ENCODE measurements at places on chromosomes 3 and 15.

DNA sequence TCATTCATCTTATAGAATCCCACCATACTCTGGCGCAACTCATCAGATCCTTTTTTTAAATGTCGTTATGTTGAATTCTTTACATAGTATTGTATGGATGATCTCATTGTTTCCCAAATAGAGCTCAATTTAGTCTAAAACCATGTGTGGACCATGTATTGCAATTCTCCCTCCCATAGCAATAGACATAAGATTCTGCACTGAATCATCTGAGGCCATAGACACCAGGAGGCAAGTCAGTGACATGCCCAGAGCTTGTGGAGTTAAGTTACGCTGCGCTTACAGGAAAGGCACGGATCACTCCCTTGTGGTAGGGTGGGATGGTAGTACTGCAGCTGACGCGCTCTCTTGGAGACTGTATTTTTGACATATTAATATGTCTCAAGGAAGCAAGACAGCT lies 211.0 kb downstream of the GABRB3 start:
- no peak for DNase-seq

GRCh38 chr3:116443191-116443661 lies 2.1 kb downstream of the LSAMP start:
- peak; percentile 34 for DNase-seq

GRCh38 chr15:45386420-45386819 lies 8.1 kb upstream of the GATM start:
- DNase-seq = no peak

GRCh38 chr3:143924522-143925285 lies 46.9 kb upstream of the DIPK2A start:
- no peak for DNase-seq

DNA sequence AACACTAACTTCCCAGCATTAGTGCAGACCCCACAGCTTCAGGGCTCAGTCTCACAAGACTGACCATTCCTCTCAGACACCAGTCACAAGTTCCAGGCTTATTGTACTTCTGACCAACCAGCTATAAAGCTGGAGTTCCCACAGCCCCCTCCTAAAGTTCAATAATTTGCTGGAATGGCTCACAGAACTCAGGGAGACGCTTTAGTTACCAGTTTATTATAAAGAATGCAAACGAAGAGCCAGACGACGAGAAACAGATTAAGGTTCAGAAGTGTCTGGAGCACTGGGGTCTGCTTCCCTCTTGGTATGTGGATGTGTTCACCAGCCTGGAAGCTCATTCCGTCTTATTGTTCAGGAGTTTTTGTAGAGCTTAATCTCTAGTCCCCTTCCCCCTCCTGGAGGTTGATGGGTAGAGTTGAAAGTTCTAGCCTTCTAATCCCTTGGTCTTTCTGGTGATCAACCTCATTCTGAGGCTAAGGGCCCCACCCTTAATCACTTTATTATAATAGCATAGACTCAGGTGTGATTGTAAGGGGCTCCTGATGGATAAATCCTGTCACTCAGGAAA lies 4.8 kb upstream of the CSRNP1 start:
- DNase-seq = no peak

GRCh38 chr3:78906245-78906644 lies 861.6 kb downstream of the ROBO1 start:
- no peak for DNase-seq

- no peak for DNase-seq
These were observed 308.0 kb downstream of the PTPRG start for GRCh38 chr3:61869371-61869770.

- no peak for DNase-seq
These were observed 251.3 kb downstream of the CTNNB1 start for GRCh38 chr3:41450416-41451231.

DNA sequence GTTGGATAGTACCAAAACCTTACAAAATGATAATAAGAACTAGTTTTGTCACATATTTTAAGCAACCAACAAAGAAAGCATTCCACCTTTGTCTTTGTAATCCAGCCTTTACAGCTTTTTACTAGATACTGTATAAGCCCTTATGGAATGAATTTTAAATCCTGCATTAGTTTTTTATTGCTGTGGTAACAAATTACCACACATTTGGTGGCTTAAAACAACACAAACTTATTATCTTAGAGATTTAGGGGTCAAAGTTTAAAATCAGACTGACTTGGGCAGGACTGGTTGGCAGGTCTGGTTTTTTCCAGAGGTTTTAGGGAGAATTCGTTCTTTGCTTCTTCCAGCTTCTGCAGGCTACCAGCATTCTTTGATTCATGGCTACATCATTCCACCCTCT lies 108.5 kb upstream of the NLGN1 start:
- no peak for DNase-seq

GRCh38 chr15:75064846-75065245 lies 41.5 kb downstream of the PPCDC start:
- no peak for DNase-seq

GRCh38 chr3:34238407-34238806 lies 440.0 kb downstream of the PDCD6IP start:
- no peak for DNase-seq

DNA sequence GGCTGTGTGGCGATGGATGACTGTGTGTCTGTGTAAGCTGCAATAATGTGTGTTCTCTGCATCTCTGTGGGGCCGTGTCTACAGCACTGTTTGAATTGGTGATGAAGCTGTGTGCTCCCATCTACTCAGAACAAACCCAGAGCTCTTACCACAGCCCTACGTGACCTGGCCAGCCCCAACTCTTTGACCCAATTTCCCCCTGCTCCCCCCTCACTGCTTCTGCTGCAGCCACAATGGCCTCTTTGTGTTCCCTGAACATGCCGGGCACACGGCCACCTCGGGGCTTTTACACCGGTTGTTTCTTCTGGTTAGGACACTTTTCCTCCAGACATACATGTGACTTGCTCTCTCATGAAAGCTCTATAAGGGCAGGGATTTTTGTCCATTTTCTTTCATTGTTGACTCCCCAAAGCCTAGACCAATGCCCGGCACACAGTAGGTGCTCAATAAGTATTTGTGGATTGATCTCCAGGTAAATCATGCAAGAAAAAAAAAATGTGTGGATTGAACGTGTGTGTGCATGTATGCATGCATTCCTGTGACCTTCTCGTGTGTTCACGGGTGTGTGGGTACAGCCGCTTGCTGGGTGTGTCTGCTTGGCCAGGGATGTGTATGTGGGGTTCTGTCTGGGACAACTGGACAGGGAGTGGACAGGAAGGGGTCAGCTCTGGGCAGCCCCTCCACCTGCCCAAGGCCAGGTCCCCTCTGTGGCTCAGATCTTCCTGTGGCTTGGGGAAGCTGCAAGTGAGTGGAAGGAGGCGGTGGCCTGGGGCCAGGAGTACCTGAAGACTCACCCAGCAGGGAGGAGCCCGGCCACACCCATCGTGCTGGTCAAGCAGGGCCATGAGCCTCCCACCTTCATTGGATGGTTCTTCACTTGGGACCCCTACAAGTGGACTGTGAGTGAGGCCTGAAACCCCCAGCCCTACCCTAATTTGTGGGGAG lies 14.8 kb downstream of the VILL start:
- no peak for DNase-seq

GRCh38 chr15:63628123-63628822 lies 31.1 kb downstream of the FBXL22 start:
- DNase-seq = no peak

GRCh38 chr3:46127503-46127902 lies 80.6 kb downstream of the CCR1 start:
- DNase-seq = no peak

- DNase-seq = no peak
These were observed 25.5 kb downstream of the KCNAB1 start for GRCh38 chr3:156145866-156146265.

DNA sequence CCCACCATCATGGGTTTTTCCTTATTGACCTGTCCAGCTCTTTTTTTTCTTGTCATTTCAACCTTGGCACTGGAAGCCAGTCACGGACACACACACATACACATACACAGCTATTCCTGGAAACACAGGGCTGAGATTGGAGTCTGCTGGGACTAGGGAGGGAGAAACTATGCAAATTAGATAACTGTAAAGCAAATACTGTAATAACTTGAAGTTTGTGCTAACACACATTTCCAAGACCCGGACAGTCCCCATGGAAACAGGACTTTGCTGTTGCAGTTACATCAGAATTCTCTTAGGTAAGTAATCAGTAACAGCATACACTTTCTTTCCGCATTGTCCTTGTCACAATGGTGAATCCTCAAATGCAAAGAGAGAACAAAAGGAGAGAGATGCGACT lies 304.4 kb downstream of the KBTBD8 start:
- no peak for DNase-seq

DNA sequence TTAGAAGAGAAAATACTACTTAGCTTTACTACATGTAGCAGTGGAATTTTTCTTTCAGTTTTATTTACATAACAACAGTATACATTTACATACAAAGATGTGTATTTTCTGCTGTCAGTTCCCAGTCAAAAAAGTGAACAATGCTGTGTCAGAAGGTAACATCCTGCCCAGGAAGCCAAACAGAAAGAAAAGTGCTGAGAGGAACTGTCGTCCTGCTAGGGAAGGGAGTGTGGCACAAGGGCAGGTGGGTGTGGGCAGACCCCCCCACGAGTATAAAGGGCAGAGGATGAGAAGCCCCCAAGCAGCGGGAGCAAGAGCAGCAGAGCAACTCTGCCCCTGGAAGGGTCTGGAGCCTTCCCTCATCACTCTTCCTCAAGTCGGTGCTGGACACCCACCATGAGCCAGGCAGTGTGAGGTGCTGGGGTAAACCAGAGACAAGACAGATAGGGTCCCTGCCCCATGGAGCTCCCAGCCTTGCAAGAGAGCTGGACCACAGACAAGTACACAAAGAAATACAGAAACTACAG lies 39.7 kb downstream of the TBC1D2B start:
- no peak for DNase-seq

DNA sequence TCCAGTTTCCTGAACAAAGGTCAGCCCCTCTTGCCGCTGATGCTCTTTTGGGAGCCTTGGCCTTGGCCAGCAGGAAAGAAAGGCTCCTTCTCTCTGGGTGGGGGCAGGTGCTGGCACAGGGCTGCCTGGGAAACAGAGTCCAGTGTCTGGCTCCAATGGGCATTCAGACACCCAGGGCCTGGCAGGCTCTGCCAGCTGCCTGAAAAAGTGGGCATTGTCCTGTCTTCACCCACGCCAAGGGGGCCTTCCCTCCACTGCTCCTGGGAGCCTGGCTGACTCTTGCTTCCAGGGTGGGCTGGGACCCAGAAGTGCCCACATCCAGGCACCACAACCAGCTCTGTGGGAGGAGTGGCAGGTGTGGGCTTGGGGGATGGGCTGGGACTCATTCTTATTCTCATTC lies 62.7 kb downstream of the RHCG start:
- no peak for DNase-seq

DNA sequence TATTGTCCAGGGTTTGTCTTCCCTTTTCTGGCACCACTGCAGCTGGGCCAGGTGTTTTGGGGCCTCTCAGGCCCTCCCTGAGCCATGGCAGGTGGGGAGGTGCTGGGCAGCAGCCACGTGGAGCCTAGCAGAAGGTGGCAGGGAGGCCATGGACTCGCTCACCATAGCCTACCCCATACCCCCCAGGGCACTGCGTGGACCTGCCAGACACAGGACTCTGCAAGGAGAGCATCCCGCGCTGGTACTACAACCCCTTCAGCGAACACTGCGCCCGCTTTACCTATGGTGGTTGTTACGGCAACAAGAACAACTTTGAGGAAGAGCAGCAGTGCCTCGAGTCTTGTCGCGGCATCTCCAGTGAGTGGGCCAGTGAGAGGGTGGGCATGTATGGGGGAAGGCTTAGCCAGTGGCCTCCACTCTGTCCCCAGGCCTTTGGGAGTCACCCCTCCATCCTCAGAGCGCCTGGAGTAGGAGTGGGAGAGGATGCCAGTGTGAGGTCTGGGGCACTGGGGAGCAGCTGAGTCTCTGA lies 11.9 kb downstream of the SPINT1 start:
- no peak for DNase-seq

DNA sequence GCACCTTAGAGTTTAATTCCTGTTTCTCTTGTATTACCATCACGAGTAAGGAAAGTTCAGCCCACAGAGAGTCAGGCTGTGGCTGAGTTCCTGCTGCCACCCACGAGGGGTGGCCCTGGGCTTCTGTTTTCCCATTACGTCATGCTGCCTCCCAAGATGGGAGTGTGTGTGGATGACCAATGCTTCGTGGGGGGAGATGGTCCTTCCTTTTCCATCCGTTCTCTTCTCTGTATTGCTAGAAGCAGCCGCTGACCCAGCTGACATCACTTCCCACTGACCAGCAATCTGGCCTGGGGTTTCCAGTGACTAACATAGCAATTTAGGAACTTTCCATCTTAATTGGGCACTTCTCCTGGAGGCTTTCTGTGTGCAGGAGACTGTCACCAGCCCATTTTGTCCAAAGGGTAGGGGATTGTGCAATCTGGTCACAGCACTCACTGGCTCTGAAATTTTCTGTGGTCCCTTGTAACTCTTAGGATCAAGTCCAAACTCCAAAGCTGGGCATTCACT lies 9.3 kb downstream of the IRAK2 start:
- DNase-seq = no peak

- DNase-seq = no peak
These were observed 665.6 kb upstream of the CCDC54 start for GRCh38 chr3:106711650-106712049.

GRCh38 chr3:159765860-159766294 lies 222.8 kb upstream of the IL12A start:
- no peak for DNase-seq

- no peak for DNase-seq
These were observed 450.3 kb downstream of the IL5RA start for GRCh38 chr3:2659896-2660295.

DNA sequence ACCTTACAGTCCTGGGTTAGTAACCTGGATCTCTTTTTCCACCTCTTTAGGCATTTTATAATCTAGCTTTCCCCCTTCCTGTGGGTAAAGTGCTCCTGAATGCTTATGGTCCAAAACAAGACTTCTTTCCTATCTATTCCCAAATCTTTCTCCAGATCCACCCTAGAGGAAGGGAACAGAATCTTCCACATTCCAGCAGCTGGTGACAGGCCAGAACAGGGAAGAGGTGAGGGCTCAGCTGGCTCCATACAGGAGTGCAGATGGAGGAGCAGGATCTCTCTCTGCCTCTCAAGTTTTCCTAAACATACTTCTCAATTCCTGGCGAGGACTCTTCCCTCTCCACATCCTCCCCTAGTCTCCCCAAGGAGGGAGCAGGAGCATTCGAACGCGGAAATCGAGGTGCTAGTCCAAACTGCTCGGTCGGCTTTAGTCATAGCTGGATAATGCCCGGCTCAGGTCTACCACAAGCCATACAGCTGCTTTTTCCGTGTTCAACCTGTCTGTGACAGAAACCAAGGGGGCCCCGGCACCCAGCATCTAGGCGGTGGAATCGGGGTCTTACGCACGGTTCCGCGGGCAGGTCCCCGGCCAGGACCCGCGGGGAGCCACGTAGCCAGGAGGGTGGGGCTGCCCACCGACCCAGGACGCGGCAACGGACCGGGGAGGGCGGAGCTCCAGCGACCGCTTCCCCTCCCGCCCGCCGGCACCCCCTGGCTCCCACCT lies 4.0 kb downstream of the RASSF1 start:
- no peak for DNase-seq

- DNase-seq = no peak
These were observed 372.2 kb upstream of the SGO1 start for GRCh38 chr3:20558161-20558560.

All from KBM-7 (cell line).